Activated T-cell treated with anti-CD3 and anti-CD28 coated beads, Interleukin-2, amount 50 U/mL, for 72 hours (primary cell): ENCODE measurements at places on chromosomes 1 and 21. TPM values are rescaled to one million over a fixed set of nuclear protein-coding genes. Genes with fewer than 3 reads are reported as not detected.

DNA sequence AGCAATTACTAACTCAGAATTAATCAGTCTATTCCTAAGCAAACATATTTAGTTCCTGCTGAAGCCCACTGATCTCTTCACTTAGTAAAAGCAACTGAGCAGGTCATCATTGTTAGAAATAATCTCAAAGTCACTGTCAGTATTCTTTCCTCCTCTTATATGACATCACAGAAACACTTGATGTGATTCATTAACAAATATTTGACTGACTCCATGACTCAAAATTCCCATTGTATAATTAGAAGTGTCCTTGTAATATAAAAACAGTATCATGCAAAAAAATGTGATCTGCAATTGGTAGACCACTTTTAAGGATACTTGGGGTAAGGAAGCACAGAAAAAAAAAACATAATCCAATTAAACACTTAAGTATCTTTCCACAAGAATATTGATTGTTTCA is 194.4 kb downstream of the DPYD start:
- H3K4me1 ChIP-seq, result peaks cover 10% of the 10 kb centered on the region
- DNase-seq, result no peak

DNA sequence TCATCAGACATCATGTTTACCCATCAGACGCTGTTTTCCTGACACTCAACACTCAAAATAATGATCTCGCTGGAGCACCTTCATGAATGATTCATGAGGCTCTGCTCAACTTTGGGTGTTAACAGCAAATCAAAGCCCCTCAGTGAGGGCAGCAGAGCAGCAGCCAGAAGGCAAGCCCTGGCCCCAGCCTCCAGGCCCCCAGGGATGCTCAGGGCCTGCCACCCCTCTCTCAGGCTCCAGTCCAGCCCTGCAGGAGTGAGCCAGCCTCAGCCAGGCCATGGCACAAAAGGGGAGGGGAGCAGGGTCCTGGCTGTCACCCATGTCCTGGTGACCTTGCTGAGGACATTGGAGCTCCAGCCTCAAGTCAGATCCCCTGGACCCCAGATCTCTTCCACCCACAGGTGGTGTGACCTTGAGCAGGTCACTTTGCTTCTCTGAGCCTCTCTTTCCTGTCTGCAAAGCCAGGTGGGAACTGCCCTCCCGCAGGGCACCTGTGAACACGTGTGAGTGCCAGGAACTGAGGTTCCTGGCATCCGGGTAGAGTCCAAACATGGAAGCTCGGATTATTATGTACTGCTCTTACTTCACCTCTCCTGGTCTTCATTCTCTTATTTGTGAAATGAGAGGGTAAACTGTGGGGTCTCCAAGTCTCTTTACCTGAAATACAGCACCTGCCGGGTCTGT is 161.6 kb upstream of the VAMP3 start:
- DNase-seq, result no peak
- H3K4me1 ChIP-seq, result no peaks in the 10 kb centered on the region
- no peaks in the 10 kb centered on the region for H3K36me3 ChIP-seq

DNA sequence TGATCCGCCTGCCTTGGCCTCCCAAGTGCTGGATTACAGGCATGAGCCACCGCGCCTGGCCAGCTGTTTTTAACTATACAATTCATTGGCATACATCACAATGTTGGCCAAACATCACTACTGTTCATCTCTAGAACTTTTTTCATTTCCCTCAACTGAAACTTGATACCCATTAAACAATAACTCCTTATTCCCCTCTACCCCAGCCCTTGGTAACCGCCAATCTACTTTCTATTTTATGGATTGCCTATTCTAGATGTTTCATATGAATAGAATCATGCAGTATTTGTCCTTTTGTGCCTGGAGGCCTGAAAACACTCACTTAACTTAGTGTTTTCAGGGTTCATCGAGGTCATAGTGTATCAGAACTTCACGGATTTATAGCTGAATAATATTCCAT is 16.2 kb downstream of the BTF3L4 start:
- H3K27me3 ChIP-seq, result no peaks in the 10 kb centered on the region
- no peak overlapping the region for H3K27ac ChIP-seq
- H3K36me3 ChIP-seq, result peaks cover 7% of the 10 kb centered on the region
- peaks cover 23% of the 10 kb centered on the region for H3K4me1 ChIP-seq
- H3K4me3 ChIP-seq, result no peak overlapping the region
- no peak for DNase-seq

GRCh38 chr1:36752891-36753361 is 270.2 kb upstream of the CSF3R start:
- no peaks in the 10 kb centered on the region for H3K36me3 ChIP-seq
- peaks cover 25% of the 10 kb centered on the region for H3K27me3 ChIP-seq
- no peak overlapping the region for H3K4me3 ChIP-seq

FCRL6 gene
- 0.16 TPM for total RNA-seq

- no peak overlapping the region for H3K27ac ChIP-seq
- no peak for DNase-seq
- no peaks in the 10 kb centered on the region for H3K36me3 ChIP-seq
Observed at GRCh38 chr1:240912821-240913220, 300.9 kb upstream of the GREM2 start.

DCAF8 gene
- total RNA-seq, result 280 TPM

RGL1 gene
- 1.7 TPM for total RNA-seq

DNA sequence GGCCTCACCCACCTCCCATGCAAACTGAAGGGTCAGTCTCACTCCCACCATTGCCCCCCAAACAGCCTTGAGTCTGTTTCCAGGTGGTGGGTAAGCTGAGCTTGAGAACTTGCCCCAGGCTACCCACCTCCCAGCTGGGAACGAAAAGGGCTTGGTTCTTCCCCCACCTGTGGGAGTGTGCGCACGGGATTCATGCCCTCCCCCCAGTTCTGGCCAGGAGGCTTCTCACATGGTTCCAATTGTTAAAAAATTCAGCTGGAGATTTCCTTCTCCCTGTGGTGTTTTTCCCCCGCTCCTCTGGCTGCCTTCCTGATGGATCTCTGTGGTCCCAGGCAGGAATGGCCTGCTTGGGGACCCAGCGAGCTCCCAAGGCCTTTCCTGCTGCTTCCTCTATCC is 81.8 kb upstream of the C21orf91 start:
- no peak overlapping the region for H3K27ac ChIP-seq
- peaks cover 5% of the 10 kb centered on the region for H3K4me1 ChIP-seq
- peaks cover 4% of the 10 kb centered on the region for H3K36me3 ChIP-seq
- H3K27me3 ChIP-seq, result no peaks in the 10 kb centered on the region

GRCh38 chr1:84995484-84996334 is 1.2 kb downstream of the MCOLN2 start:
- DNase-seq, result peak; percentile 29
- H3K36me3 ChIP-seq, result peaks cover 11% of the 10 kb centered on the region
- peaks cover 30% of the 10 kb centered on the region for H3K27me3 ChIP-seq
- peaks cover 60% of the 10 kb centered on the region for H3K4me1 ChIP-seq
- H3K4me3 ChIP-seq, result peak overlapping the region; percentile 93

DNA sequence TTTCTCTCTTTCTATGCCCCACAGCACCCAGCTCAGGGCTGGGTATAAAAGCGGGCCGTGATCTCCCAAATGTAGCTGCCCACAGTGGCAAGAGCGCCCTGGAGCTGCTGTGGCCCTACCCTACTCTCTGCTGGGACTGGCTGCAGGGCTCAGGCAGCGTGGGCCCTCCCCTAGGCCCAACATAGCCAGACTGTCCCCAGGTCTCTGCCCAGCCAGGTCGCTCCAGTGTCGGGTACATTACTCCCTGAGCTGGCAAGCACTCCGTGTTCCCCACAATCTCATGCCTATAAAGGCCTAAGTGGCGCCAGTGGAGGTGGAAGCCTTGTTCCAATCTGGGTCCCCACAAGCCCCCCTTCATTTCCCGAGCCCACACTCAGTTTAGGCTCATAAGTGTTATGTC is 66.2 kb downstream of the GLIS1 start:
- no peak overlapping the region for H3K27ac ChIP-seq
- no peak for DNase-seq
- no peak overlapping the region for H3K4me3 ChIP-seq
- no peaks in the 10 kb centered on the region for H3K36me3 ChIP-seq
- H3K27me3 ChIP-seq, result no peaks in the 10 kb centered on the region

PAFAH2 gene
- 10.1 TPM for total RNA-seq

ABCG1 gene
- total RNA-seq, result 55.5 TPM

TNFRSF1B gene
- 130 TPM for total RNA-seq

GRCh38 chr21:37783016-37783415 is 133.2 kb downstream of the KCNJ6 start:
- DNase-seq, result no peak
- no peak overlapping the region for H3K4me3 ChIP-seq
- H3K36me3 ChIP-seq, result peaks cover 2% of the 10 kb centered on the region
- H3K4me1 ChIP-seq, result no peaks in the 10 kb centered on the region

GRCh38 chr1:91537281-91537986 is 36.8 kb downstream of the CDC7 start:
- no peak overlapping the region for H3K4me3 ChIP-seq
- no peak for DNase-seq
- peaks cover 9% of the 10 kb centered on the region for H3K4me1 ChIP-seq
- no peaks in the 10 kb centered on the region for H3K27me3 ChIP-seq
- peak overlapping the region; percentile 3 for H3K27ac ChIP-seq
- no peaks in the 10 kb centered on the region for H3K36me3 ChIP-seq

- DNase-seq, result no peak
- no peaks in the 10 kb centered on the region for H3K27me3 ChIP-seq
- H3K4me1 ChIP-seq, result peaks cover 79% of the 10 kb centered on the region
- H3K4me3 ChIP-seq, result peak overlapping the region; percentile 55
Observed at GRCh38 chr1:154624746-154625643, 17.0 kb upstream of the ADAR start.

OR6K3 gene
- total RNA-seq, result not detected

DNA sequence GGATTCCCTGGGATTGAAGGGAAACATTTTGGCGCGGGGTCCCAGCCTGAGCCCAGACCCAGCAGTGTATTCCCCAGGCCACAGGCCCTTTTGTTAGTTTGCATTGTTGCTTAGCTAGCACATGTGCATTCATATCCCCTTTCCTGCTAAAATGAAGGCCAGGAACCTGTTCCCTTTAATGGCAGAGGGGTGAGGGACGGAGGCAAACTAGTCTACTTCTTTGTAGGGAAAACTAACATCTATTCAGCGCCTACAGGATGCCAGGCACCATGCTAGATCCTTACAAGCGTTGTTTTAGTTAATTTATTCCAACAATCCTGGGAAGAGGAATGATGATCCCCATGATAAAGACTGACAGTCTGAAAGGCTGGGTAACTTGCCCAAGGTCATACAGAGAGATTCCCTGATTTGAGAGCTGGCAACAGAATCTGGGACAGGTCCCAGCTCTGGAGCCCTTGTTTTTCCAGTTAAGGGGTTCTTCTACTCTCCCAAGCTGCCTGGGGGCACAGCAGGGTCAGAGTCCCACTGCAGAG is 595 bp upstream of the E2F2 start:
- peak overlapping the region; percentile 98 for H3K27ac ChIP-seq
- peaks cover 1% of the 10 kb centered on the region for H3K36me3 ChIP-seq
- no peak for DNase-seq
- peak overlapping the region; percentile 92 for H3K4me3 ChIP-seq

DNA sequence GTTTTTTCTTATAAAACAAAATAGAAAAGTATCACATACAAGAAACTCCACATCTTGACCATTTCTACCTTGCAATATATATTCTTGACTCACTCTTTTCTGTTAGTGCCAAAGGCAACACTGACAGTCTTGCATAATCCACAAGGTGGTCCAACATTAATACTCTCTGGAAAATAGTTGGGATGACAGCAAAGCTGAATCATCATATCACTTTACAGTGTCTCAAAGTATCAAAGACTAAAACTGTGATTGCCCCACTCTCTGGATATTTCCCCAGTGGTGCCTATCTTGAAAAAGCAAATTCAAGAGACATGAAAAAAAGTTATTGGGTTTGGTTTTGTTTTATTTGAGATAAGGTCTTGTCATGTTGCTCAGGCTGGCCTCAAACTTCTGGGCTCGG is 14.6 kb upstream of the TGFBR3 start:
- H3K4me3 ChIP-seq, result no peak overlapping the region
- H3K4me1 ChIP-seq, result peaks cover 6% of the 10 kb centered on the region
- H3K27me3 ChIP-seq, result no peaks in the 10 kb centered on the region
- no peaks in the 10 kb centered on the region for H3K36me3 ChIP-seq

GUCA2B gene
- total RNA-seq, result not detected

C1QTNF12 gene
- 8.1 TPM for total RNA-seq

DNA sequence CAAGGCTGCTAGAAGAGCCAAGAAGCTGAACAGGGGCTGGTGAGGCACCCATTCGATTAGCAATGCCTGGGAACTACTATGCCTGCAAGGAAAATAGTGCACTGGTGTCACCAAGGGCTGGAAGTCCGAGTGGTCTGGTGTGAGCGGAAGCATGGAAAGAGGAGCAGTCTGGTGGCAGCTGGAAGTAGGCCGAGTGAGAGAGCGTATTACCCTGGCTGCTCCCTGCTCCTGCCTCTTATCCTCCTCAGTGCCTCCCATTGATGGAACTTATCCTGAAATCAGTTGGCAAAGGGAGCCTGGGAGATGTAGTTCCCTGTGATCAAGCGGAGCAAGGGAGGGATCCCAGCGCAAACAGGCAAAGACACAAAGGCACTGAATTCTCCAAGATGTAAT is 9.6 kb downstream of the SMAP2 start:
- peak overlapping the region; percentile 97 for H3K4me3 ChIP-seq
- peaks cover 91% of the 10 kb centered on the region for H3K4me1 ChIP-seq
- no peak for DNase-seq
- H3K27ac ChIP-seq, result peak overlapping the region; percentile 100

DNA sequence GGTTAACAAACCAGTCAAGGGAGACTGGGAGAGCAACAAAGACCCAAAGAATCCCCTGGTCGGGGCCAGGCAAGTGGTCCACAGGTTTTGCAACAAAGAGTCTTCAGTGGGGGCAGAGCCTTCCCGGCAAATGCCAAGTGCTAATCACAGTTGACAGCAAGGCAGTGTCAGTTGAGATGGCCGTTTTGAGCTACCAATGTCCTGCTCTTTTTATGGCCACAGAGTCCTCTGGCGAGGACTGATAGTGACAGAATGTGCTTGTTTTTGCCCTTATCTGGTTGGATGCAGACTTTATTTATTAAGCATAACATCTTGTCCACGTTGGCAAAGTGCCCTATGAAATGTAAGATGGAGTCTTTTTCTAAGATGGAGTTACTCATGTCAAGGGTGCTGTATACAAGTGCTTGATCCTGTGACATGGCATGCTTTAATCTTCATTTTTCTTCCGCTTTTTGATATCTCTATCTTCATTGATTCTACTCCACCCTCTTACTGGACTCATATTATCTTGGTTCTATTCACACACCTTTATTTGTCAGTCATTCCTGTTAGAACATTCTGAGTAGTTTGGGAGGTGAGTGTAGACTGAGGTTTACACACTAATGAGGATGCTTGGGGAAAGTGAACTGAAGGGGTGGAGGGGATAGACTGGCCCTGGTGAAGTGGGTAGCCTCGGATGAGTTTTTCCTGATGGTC is 51.8 kb downstream of the KCNK1 start:
- H3K36me3 ChIP-seq, result no peaks in the 10 kb centered on the region
- no peak overlapping the region for H3K27ac ChIP-seq
- H3K4me3 ChIP-seq, result no peak overlapping the region
- no peak for DNase-seq
- H3K4me1 ChIP-seq, result peaks cover 7% of the 10 kb centered on the region

DNA sequence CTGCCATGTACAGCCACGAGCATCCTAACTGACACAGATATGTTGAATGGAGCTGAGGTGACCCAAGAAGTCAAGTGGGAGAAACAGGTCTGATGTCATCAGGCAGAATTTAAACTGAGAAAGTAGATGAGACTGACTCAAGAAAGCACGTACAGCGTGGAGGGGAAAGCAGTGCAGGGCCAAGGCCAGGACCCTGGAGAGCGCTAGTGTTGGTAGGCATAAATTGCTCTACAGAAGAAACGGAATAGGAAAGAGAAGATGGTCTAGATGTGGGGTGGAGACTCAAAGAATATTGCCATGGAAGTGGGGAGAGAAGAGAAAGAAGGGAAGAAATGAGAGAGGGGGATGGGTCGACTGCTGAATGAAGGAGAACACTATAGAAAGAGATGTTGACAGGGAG is 45.3 kb upstream of the GJB5 start:
- H3K36me3 ChIP-seq, result no peaks in the 10 kb centered on the region
- H3K4me3 ChIP-seq, result no peak overlapping the region
- no peak overlapping the region for H3K27ac ChIP-seq
- H3K4me1 ChIP-seq, result no peaks in the 10 kb centered on the region
- H3K27me3 ChIP-seq, result peaks cover 17% of the 10 kb centered on the region
